ENCODE measurements at places on chromosomes 5 and 9.

DNA sequence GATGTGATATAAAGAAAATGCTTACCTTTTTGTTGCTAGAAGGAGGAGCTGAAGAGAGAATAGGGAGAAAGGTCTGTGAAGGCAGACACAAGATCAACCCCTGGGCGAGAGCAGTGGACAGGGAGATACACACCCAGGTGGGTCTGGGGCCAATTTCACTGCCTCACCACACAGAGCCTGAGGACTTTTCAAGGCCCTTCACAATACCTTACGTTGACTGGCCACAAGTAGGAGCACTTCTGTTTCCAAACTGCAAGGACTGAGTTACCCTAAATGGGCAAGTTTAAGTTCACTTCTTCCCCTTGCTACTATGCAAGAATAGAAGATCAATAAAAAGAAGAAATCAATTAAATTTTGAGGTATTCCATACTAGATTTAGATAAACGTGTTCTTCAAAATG lies 174.5 kb upstream of the SLC12A2 start:
- no peak for DNase-seq

GRCh38 chr5:36017004-36017403 lies 25.8 kb upstream of the UGT3A1 start:
- DNase-seq, result no peak

- DNase-seq, result no peak
Observed at GRCh38 chr5:147552897-147553296, 43.0 kb upstream of the DPYSL3 start.

DNA sequence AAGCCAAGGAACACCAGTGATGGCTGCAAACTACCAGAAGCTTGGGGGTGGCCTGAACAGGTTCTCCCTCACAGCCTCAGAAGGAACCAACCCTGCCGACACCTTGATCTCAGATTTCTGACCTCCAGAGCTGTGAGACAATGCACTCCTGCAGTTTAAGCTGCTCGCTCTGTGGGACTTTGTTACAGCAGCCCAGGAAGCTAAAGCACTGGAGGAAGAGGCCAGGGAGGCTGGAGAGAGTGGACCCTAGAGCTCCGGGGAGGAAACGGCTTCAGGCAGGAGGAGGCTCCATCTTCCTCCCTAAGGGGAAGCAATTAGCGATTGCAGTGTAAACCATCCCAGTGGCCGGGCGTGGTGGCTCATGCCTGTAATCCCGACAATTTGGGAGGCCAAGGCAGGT lies 25.1 kb downstream of the BARX1 start:
- DNase-seq, result no peak

- DNase-seq, result no peak
Observed at GRCh38 chr9:38285236-38285635, 107.3 kb upstream of the ALDH1B1 start.

GRCh38 chr5:50441493-50441955 lies 436 bp upstream of the EMB start:
- no peak for DNase-seq

- no peak for DNase-seq
Observed at GRCh38 chr5:7186818-7187217, 209.1 kb upstream of the ADCY2 start.

DNA sequence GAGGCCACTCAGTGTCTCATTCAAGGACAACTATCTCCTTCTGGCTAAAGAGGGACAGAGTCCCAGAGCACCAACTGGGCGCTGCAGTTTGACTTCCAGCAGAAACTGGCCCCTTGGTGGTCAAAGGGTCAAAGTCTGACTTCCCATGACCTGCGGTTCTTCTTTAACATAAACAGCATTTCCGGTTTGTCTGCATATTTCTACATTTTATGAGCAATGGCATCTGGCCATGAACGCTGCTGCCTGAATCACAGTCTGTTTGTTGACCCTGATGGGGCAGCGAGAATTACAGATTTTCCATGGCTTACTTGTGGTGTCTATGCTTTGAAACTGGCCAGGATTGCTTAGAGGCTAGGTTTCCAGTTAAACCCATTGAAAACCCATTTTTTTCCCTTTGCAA lies 1.3 kb downstream of the TNFSF15 start:
- DNase-seq, result no peak

DNA sequence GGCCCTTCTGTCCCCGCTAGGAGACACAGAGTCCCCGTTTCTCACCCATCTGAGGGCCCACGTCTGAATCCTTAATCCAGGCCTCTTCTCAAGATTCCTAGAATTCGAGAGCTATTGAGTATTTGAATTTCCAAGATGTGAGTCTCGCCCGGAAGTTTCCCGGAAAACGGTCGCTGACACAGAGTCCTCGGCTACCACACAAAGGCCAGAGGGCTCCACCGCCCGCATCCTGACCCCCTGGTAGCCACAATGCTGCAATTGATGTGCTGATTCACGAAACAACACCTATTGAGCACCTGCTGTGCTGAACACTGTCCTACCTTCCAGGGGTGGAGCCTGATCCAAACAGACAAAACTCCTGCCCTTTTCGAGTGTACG lies 670 bp upstream of the FBP1 start:
- DNase-seq, result no peak

GRCh38 chr9:72978744-72979143 lies 25.9 kb upstream of the ALDH1A1 start:
- no peak for DNase-seq

DNA sequence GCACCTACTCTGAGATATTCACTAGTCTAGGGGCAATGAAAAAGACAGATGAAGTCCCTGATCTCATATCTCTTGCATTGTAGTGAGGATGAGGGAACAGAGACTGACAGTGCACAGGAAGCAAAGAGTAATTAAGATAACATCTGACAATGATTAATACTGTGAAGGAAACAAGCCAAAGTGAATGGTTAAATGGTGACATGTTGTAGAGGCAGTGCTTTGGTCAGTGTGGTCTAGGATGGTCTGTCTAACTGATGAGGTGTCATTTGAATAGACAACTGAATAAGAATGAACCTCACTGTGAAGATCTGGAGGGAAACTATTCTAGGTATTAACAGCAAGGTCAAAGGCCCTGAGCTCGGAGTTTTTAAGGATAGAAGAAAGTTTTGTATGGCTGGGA lies 333.3 kb upstream of the GRIA1 start:
- no peak for DNase-seq

DNA sequence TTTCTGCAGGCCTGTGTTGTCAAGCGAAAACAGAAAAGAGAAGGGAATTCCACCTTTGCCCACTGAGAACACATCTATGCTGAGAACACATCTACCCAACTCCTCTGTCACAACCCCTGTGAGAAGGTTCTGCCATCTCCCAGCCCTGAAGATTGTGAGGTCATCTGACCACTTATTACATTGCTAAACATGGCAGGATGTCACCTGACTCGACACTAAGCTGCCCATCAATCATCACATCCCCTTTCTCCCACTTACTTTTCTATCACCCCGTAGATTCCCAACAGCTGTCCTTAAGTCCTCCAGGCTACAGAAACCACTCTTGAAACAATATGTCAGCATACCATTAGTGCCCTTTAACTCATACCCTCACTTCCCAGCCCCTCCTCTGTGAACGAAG lies 64.2 kb upstream of the PRSS3 start:
- no peak for DNase-seq

GRCh38 chr9:13267743-13268142 lies 11.7 kb downstream of the MPDZ start:
- no peak for DNase-seq

DNA sequence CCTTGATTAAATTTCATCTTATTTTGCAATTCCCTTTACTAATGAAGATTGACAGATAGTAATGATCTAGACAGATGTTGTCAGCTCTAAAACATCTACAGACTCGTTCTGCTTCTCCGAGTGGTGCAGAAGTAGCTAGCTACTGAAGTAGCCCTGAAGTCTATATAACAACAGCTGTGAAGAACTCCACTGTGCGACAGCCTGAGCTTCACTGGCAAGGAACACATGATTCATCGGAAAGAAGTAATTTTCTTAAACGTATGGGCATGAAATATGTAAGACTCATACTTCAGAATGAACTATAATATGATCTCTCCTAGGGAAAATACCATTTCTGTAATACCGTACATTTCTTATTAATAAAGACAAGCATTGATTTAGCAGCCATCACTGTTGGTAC lies 96.2 kb downstream of the TRPM3 start:
- DNase-seq, result no peak

DNA sequence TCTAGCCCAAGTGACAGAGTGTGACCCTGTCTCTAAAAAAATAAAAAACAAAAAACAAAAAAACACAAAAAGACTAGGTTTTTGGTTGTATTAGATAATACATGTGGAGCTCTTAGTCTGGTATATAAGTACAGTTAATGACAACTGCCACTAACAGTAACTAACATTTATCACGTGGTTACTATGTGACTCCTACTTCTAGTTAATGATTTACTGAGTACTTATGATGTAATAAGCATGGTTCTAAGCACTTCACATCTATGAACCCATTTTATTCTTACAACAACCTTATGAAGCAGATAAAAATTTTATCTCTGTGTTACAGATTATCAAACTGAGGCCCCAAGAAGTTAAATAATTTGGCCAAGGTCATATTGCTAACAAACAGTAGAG lies 6.1 kb upstream of the TMEFF1 start:
- no peak for DNase-seq

GRCh38 chr5:128040927-128041326 lies 42.6 kb upstream of the SLC12A2 start:
- DNase-seq, result no peak

Data from CD4-positive, alpha-beta T cell treated with Interferon gamma for 1 hour (primary cell).